SJCRH30 (cell line): ENCODE measurements at places on chromosomes 7 and 10.

- no peaks in the 10 kb centered on the region for H3K36me3 ChIP-seq
- no peaks in the 10 kb centered on the region for H3K27me3 ChIP-seq
- peaks cover 6% of the 10 kb centered on the region for H3K4me1 ChIP-seq
- no peak overlapping the region for H3K4me3 ChIP-seq
- H3K27ac ChIP-seq = no peak overlapping the region
- DNase-seq = no peak
These were observed 92.3 kb downstream of the VTI1A start for GRCh38 chr10:112539340-112539739.

DNA sequence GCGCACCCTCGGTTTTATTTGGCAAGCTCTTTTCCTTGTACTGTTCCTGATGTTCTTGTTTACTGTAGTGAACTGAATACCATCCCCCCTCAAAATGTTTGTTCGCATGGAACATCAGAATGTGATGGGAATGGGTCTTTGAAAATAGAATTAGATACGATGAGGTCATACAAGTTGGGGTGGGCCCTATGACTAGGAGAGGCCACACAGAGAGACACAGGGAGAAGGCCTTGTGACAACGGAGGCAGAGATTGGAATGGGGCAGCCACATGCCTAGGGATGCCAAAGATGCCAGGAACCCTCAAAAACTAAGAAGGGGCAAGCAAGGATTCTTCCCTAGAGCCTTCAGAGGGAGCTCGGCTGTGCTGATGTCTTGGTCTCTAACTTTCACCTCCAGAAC is 123.6 kb downstream of the FAM204A start:
- DNase-seq = no peak
- H3K4me3 ChIP-seq = no peak overlapping the region
- no peak overlapping the region for H3K27ac ChIP-seq
- H3K27me3 ChIP-seq = no peaks in the 10 kb centered on the region

- no peaks in the 10 kb centered on the region for H3K27me3 ChIP-seq
- no peaks in the 10 kb centered on the region for H3K36me3 ChIP-seq
- H3K4me3 ChIP-seq = no peak overlapping the region
- H3K4me1 ChIP-seq = peaks cover 49% of the 10 kb centered on the region
- DNase-seq = no peak
These were observed 35.8 kb downstream of the SLC26A4 start for GRCh38 chr7:107696330-107696946.

DNA sequence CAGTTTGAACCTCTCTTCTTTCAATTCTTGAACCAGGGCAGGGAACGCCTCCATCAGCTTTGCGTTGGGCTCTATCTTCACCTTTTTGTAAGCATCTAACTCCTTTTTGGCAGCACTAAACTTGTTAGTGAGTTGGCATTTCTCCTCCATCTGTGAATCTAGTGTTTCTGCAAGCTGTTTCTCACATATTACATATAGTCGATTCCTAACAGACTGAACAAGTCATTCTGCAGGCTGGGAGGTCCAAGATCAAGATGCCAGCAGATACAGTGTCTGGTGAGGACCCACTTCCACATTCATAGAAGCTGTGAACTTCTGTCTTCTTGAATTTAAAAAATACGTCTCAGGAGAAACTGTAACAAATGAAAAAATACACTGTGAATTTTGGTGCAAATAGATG is 539.7 kb downstream of the ANKRD7 start:
- H3K27ac ChIP-seq = no peak overlapping the region
- no peaks in the 10 kb centered on the region for H3K4me1 ChIP-seq
- H3K36me3 ChIP-seq = no peaks in the 10 kb centered on the region
- no peak for DNase-seq
- 0 out of 2 replicates have a peak, but pooled peaks cover 2% of the 10 kb centered on the region for H3K27me3 ChIP-seq

- no peak for DNase-seq
- H3K4me1 ChIP-seq = no peaks in the 10 kb centered on the region
- no peak overlapping the region for H3K4me3 ChIP-seq
- no peaks in the 10 kb centered on the region for H3K27me3 ChIP-seq
- no peaks in the 10 kb centered on the region for H3K36me3 ChIP-seq
These were observed 113.0 kb upstream of the PHYHIPL start for GRCh38 chr10:59063491-59063890.

- H3K27ac ChIP-seq = no peak overlapping the region
- H3K27me3 ChIP-seq = no peaks in the 10 kb centered on the region
- DNase-seq = peak; percentile 23
- peaks cover 4% of the 10 kb centered on the region; the same call in 1 of the 2 replicates for H3K4me1 ChIP-seq
These were observed 12.5 kb upstream of the COL13A1 start for GRCh38 chr10:69789164-69789576.

DNA sequence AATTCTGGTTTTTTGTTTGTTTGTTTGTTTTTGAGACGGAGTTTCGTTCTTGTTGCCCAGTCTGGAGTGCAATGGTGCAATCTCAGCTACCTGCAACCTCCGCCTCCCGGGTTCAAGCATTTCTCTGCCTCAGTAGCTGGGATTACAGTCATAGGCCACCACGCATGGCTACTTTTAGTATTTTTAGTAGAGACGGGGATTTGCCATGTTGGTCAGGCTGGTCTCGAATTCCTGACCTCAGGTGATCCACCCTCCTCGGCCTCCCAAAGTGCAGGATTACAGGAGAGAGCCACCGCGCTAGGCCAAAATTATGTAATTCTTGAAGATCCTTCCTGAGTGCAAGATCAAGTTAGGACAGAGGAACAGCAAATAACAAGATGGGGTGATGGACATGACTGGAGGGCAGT is 719 bp downstream of the ZNF33B start:
- H3K36me3 ChIP-seq = no peaks in the 10 kb centered on the region
- no peak for DNase-seq
- H3K27ac ChIP-seq = peak overlapping the region; percentile 83
- no peaks in the 10 kb centered on the region for H3K27me3 ChIP-seq
- no peaks in the 10 kb centered on the region for H3K4me1 ChIP-seq
- H3K4me3 ChIP-seq = peak overlapping the region; percentile 77

DNA sequence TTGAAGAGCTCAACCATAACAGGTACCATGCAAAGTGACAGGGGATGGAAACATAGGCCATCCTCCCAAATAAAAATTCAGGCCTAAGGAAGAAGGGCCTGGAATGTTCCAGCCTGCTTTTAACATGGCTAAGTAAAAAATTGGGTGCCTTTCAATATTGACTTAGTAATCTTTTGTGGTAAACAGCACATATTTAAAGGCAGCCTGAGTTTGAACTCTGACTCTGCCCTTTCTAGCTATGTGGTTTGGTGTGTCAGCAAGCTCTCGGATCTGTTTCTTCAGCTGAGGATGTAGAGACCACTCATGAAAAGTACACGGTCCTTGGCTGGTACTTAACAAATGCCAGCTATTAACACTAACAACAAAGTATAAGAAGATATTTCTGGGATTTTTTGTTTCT is 191.8 kb upstream of the CDCA7L start:
- H3K36me3 ChIP-seq = no peaks in the 10 kb centered on the region
- 0 out of 2 replicates have a peak, but pooled peaks cover 4% of the 10 kb centered on the region for H3K4me1 ChIP-seq
- no peak for DNase-seq

DNA sequence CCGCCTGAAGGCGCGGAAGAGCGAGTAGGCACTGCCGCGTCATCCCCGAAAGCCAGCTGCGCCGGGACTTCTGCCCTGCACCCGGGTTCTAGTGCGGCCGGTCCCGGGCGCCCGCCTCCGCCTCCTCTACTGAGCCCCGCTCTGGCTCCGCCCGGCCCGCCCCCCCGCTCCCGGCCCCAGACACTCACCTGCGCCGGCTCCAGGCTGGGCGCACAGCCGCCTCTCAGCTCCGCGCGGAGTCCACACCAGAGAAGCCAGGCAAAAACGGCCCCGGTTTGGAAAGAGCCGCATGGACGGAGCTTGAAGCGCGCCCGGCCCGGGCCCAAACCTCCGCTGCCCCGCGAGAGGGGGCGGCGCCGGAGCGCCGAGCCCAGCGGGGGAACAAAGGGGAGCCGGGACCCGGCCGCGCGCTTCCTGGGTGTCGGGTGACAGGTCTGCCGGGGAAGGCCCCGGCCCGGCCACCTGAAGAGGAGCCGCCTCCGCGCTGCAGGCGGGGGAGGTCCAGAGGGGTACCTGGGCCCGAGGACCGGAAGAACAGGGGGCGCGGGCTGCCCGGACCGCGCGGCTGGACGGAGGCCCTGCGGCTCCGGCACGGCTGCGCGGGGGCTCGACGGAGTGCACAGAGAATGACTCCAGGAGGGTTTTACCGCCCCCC is 168.2 kb downstream of the NRF1 start:
- no peaks in the 10 kb centered on the region for H3K27me3 ChIP-seq
- peak overlapping the region; percentile 98 for H3K4me3 ChIP-seq
- H3K4me1 ChIP-seq = peaks cover 12% of the 10 kb centered on the region
- peak overlapping the region; percentile 58 for H3K27ac ChIP-seq
- peak; percentile 80 for DNase-seq

GRCh38 chr7:28536259-28536658 is 123.9 kb downstream of the CREB5 start:
- H3K4me3 ChIP-seq = no peak overlapping the region
- H3K36me3 ChIP-seq = no peaks in the 10 kb centered on the region
- H3K27ac ChIP-seq = no peak overlapping the region
- peaks cover 7% of the 10 kb centered on the region for H3K4me1 ChIP-seq
- no peaks in the 10 kb centered on the region for H3K27me3 ChIP-seq

DNA sequence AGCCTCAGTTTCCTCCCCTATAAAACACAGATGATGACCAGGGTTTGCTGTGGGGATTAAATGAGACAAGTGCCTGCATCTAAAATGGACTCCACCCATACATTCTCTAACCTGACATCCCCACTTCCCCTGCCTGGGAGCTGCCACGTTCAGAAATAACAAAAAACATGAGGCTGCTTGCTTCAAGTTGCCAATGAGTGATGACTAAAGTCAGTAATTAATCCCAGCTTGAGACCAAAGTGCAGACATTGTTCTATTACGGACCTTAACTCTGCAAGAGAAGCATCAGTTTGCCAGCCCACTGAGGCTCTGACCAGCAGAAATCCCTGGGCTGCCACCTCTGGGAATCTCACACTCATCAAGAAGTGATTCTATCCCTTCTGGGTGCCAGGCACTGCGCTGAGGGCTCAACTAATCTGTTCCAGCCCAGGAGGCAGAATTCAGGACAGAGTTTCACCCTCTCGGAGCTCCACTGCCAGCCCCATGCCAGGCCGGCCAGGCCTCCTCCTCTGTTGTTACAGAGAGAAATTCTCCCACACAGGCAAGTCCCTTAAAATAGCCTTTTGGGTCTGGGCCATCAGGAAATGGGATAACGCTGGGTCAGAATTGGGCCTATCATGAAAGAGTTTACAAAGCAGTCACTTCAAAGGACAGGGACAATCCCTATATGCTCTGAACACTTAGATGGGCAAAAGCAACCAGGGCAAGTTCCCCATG is 11.4 kb downstream of the SH3PXD2A start:
- peaks cover 16% of the 10 kb centered on the region for H3K4me1 ChIP-seq
- no peak overlapping the region for H3K4me3 ChIP-seq
- no peak for DNase-seq
- H3K36me3 ChIP-seq = no peaks in the 10 kb centered on the region

DNA sequence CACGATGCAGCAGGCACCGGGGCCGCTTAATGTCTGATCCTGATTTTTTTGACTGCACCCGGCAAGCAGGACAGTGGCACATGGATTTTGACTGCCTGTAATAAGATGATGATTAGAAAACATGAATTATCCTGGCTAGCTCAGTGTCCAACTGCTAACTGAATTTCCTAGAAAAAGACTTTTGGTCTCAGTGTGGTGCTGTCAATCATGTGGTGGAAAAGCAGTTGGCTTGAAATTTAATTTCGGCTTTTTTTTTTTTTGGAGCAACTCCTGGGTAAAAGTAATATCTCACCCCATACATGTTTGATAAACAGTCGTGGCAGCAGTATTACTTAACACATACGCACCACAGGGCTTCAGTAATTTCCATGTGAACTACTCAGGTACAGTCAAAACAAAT is 227.7 kb downstream of the FANK1 start:
- H3K4me3 ChIP-seq = no peak overlapping the region
- DNase-seq = peak; percentile 18
- H3K36me3 ChIP-seq = no peaks in the 10 kb centered on the region
- H3K27ac ChIP-seq = no peak overlapping the region
- no peaks in the 10 kb centered on the region for H3K4me1 ChIP-seq
- H3K27me3 ChIP-seq = no peaks in the 10 kb centered on the region

DNA sequence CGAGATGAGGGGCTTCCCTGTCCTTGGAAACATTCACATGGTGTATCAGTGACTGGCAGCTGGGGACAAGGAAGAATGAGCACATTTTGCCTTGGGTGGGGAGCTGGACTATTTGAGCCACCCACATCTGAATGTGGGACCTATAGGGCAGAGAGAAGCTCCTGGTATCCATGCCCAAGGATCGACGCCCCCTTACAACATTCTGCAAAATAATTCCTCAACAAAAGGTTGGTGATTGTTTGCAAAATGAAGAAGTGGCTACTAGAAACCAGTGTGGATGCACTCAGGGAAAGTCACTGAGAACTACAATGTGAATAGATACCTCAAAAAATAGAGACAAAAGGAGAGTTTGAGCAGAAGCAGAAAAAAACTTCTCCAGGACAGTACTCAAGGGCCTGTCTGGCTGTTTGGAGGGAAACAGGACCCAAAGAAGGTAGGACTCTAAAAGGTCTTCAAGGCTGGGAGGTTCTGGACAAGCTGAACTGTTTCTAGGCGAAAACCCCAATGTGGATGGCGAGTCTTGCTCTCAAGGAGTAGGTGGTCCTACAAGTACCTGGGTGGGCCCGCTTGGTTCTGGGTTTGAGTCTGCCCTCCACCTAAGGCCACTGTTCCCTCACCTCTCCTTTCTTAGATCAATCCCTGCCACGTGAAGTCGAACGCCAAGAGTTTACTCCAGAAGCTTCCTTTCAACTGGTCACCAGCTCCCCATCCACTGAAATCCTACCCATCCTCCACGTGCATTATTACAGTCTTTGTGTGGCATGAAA is 125.0 kb upstream of the ZNF746 start:
- H3K27ac ChIP-seq = no peak overlapping the region
- DNase-seq = no peak
- H3K4me3 ChIP-seq = peak overlapping the region; percentile 97; the same call in 1 of the 2 replicates
- no peaks in the 10 kb centered on the region; the same call in 1 of the 2 replicates for H3K27me3 ChIP-seq
- H3K36me3 ChIP-seq = peaks cover 24% of the 10 kb centered on the region
- peaks cover 3% of the 10 kb centered on the region; the same call in 1 of the 2 replicates for H3K4me1 ChIP-seq

GRCh38 chr7:130008941-130009847 is 42.0 kb downstream of the ZC3HC1 start:
- no peaks in the 10 kb centered on the region for H3K27me3 ChIP-seq
- no peaks in the 10 kb centered on the region for H3K36me3 ChIP-seq
- peaks cover 28% of the 10 kb centered on the region for H3K4me1 ChIP-seq
- H3K4me3 ChIP-seq = no peak overlapping the region

DNA sequence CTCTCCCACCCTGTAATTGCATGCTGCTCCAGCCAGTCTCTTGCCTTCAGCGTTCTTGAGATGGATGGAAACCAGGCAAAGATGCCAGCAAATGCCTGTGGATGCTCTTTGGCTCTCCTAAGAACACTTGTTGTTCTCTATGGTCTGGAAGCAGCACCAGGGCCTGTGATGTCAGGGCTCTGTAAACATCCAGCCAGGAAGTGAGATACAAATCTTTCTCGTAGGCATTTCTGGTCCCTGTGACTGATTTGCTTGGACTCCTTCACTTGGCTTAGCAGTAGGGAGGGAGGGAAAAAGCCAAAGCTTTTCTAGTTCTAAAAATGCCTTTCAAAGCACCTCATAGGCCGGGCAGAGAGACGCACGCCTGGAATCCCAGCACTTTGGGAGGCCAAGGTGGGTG is 201.3 kb downstream of the REEP3 start:
- H3K27ac ChIP-seq = no peak overlapping the region
- H3K27me3 ChIP-seq = no peaks in the 10 kb centered on the region
- H3K36me3 ChIP-seq = no peaks in the 10 kb centered on the region
- no peak overlapping the region for H3K4me3 ChIP-seq
